Adrenal gland (tissue), 19 donors: ENCODE measurements at places on chromosomes 5 and 9.
A peak's percentile ranks its signal among the peaks of the same experiment; 100 is the strongest.

DNA sequence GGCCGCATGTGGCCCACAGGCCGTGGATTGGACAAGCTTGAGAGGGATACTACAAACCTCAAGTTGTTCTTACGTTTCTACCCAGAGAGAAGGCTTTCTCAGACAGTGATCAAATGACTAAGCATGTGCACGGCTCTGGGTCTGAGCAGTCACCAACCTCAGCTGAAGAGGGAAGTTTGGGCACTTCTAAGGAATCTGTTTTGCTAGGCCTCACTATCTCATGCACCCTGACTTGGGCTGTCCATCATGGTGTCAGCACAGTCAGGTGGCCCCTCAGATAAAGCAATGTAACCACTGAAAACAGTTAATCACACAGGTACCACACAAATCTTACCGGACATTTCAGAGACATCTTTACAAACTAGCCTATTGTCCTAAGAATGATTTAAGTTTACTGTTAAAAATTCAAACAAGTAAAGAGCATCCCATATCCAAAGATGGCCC, 24.6 kb downstream of the CSF2 start:
- DNase-seq: no peak

GRCh38 chr9:79043916-79044315, 527.8 kb upstream of the TLE4 start:
- DNase-seq: no peak

DNA sequence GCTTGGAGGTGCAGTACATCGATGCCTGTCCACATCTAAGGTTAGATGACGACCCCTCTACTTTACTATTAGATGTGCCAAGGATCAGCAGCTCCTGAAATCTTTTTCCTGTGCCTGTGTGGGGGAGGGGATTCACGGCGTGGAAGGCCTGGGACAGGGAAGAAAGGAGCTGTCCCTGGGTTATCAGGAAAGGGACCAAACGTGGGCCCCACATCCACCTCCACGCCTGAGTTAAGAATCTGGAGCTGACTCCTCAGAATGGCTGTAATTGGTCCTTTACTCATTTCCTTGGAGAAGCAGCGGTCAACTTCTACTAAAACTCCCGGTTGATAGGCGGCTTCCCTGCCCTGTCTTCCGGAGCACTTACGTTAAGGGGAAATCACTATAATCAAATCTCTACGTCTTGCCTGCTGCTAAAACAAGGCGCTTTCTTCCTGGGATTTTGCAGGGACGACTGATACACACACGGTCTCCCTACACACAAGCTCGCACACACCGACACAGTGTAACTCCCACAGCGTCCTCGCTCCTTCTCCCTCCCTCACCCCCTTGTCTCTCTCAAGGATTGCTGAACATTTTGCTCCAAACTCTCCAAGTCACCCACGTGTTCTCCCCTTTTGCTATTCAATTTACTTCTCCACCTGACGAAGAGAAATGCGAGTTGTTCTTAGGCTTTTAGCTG, 1.4 kb downstream of the PDE4D start:
- no peak for DNase-seq

GRCh38 chr5:54361691-54362411, 51.5 kb upstream of the ARL15 start:
- no peak for DNase-seq

DNA sequence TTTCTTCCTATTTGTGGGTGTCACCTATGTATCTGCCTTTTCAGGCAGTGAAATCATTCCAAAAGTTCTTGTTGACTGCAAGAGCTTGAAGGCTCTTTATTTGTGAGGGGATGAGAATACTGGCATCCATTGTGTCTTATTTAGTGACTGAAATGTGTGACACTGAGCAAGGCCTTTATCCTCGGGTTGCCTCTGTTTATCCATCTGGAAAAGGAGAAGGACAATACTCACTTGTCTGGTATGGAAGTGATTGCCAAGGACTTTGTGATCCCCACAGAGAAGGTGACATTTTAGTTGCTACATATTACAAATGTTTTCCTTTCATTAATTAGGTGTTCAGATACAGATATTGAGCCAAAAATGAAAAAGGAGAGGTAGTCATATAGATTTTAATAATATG, 80.2 kb downstream of the ARRDC3 start:
- no peak for DNase-seq

GRCh38 chr9:87337335-87338087, 160.2 kb upstream of the DAPK1 start:
- DNase-seq: no peak

- no peak for DNase-seq
Observed at GRCh38 chr5:2586016-2586715, 165.3 kb downstream of the IRX2 start.

DNA sequence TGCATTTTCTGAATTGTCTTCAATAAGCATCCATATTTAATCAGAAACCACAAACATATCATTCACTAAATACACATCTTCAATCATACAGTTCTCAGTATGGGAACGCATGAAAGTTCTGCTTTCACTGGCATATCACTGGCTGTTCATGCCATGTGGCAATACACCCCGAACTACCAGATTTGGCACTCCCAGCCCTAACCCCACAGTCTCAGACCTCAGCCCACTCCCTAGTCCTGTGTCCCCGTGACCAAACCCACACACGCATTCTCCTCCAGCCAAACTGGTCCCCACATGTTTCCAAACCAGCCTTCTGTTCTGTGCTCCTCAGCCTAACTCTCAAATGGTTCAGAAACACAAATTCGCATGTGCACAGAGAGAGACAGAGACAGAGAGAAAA, 20.6 kb downstream of the KCNMB1 start:
- DNase-seq: no peak

- no peak for DNase-seq
Observed at GRCh38 chr5:72390836-72391235, 70.7 kb downstream of the PTCD2 start.

DNA sequence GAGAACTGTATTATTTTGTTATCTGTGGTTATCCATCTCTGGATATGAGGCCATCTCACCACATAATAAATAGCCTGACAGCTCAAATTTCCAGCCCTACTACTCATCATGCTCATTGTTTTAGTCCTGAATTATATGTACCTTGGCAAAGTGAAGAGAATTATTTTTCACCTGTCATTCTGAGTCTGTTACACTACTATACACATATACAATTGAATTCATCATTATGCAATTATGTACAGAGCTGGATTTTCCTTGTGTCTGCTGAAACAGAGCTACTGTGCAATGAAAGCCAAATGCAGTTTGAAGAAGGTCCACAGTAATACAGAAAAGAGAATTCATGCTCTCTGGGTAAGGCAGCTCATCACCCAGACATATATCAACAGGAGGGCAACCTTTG, 28.5 kb downstream of the ESM1 start:
- no peak for DNase-seq

GRCh38 chr9:22307013-22307711, 139.5 kb upstream of the DMRTA1 start:
- peak; percentile 27 for DNase-seq

GRCh38 chr9:5441043-5441442, 3.3 kb upstream of the PLGRKT start:
- DNase-seq: no peak
